MG63 (cell line): ENCODE measurements at places on chromosomes 12 and 14.
A peak's percentile ranks its signal among the peaks of the same experiment; 100 is the strongest.

DNA sequence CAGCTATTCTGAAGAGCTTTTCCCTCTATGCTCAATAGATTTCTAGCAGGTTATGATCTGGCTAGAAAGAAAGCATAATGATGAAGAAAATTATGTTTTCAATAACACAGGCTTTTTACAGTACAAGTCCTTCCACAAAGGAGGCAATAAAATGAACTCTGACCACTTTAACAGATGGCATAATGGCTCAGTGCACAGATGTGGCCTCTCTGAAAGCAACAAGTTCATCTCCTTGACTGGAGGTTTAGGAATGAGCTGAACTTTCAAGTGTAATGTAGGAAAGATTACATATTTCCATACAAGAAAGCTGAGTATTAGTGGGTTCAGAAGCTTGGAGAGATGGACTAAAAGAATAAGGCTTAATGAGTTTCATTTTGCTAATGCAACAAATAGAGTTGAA is 147.4 kb downstream of the EFCAB11 start:
- DNase-seq = no peak

GRCh38 chr14:105421723-105422615 is 2.3 kb downstream of the MTA1 start:
- DNase-seq = no peak

DNA sequence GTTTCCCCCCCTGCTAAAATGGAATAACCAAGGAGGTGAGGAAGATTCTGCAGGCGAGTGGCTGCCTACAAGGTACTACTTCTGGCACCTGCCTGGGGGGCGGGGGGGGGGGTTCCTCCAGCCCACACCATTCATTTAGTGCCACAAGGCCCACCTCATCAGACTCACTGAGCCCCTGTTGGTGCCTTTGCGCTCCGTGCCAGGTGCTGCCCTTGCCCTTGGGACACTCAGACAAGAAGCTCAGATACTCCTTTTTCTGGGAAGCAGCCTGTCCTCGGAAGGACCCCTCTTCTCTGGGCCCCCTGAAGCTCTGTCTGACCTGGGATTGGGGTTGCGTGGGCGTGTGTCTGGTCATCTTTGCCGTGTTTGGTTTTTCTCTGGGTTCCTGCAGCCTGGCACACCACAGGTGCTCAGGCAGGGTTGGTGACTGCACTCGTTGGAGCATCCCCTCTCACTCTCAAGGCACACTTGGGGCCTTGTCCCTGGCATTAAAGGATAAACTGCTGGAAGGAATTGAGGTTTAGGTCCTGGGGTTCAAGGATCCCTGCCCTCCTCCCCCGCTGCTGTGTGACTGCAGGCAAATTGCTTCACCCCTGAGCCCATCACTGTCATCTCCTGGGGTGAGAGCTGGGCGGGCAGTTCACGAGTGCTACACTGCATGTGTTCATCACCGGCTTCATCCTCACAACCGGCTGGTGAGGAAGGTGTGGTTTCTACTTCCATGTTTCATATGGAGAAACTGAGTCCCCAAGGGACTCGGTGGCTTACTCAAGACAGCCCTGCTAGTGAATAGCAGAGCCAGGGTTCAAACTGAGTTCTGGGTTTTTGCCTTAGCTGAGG is 16.9 kb downstream of the FAM222A start:
- DNase-seq = no peak

DNA sequence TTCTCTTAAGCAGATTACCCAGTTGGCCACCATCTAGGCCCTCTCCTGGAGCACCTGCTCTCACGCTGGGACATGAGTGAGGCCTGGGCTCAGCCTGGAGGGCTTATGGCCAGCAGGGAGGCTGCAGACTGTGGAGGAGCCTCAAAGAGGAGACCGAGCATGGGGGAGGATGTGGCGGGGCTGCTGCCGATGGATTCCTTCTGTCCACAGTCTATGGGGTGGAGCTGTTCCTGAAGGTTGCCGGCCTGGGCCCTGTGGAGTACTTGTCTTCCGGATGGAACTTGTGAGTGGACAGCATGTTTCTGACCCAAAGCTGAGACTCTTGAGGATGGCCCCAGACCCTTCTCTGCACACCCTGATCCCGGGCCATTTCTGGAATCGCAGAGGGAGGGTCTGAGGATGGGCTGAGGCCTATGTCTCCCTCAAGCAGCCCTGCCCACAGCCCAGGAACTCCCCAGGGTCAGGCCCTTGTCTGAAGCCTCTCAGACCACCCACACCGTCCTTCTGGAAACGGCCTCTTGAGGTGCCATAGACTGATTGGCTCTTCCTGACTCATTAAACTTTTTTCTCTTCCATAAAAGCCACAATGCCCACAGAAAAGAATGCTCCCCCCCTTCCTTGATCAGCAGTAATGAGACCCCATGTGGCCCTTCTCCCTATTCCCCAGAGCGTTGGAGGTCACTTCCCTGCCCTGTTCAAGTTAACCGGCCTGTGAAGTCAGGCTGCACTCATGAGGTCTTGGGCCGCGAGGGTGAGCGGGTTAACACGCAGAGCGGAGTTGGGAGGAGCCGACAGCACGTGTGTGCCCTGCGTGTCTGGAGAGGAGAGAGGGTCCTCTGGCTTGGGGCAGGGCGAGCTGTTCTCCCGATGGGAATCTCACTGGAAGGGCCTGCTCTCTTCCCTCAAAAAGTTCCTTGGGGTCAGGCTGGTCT is 49.0 kb downstream of the SLC8B1 start:
- no peak for DNase-seq

DNA sequence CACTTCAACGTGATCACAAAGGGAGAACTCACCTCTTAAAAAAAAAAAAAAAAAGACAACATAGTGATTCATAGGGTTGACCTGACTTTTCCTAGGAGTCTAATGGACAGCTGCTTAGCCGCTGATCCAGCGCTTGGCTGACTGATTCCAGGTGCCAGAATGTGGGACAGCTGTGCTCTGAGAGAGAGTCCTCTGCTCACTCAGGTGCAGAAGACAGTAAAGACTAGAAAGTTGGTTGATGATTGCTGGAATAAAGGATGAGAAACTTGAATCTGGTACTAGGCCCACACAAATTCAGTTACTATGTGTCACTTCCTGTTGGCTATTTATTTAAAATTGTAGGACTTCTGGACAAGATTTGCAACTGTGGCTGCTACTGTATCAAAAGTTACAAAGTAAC is 229.4 kb downstream of the CHST11 start:
- DNase-seq = no peak

GRCh38 chr12:49294804-49295081 is 204 bp upstream of the PRPH start:
- no peak for DNase-seq

DNA sequence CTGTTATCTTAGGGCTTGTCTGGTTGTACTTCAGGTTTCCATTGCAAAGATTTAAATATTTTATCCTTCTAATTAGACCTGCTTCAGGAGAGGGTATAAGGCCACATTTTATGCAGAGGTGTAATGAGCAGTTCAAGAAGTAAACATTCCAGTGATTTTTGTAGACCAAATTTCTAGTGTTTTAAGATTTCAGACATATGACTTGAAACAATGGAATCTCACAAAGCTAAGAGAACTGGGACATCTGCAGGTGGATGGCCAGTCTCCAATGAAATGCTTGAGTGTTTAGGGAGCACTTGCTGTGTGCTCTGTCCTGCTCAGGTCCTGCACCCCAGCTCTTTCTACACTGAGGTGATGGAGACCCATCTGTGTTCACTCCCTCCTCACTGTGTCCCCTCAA is 7.9 kb downstream of the C14orf132 start:
- DNase-seq = no peak

GRCh38 chr14:29444805-29445204 is 482.8 kb downstream of the PRKD1 start:
- DNase-seq = no peak

GRCh38 chr12:124764451-124764850 is 99.2 kb downstream of the SCARB1 start:
- DNase-seq = peak; percentile 20

DNA sequence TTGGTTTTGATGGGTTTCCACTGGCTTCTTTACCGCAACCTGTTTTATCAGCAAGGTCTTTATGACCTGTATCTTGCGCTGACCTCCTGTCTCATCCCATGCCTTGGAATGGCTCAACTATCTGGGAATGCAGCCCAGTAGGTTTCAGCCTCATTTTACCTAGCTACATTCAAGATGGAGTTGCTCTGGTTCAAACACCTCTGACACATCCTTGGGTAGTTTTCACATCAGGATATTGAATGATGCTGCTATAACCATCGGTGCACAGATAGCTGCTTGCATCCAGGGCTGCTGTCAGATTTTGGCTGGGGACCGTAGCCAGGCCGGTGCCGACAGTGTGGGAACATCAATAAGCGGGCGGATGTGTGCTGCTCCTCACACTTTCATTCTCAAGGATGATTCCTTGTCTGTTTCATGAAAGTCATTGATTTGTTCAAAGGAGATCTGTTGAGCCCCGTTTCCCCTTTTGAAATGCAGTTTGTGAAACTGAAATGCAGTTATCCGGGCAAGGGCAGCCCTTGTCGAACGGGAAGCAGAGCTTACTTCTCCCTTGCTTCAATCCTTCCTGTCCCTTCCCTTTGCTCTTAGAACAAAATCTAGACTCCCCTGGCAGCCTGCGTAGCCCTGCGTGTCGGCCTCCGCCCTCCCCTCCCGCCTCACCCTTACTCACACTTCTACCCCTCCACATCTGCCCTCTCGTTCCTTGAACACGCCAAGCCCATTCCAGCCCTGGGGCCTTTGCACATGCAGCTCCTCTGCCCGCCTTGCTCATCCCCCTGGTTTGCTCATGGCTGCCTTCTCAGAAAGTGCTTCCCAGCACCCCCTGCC is 49.2 kb upstream of the NCOR2 start:
- DNase-seq = no peak

DNA sequence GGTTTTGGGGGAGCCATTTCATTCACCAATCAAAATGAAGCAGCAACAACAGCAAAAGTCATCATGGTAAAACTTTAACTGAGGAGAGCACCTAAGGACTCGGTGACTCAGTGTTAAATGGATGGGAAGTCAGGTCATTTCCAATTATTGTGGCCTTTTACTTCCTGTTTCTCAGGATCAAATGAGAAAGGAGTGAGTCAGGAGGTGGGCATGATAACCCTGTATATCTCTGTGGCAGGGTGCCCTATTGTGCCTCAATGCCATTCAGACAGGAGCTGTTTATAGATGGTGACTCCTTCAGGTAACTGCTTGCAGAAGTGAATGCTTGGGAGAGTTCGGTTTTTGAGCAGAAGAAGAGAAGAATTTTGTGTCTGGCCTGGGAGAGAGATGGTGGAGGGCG is 135.5 kb upstream of the CPM start:
- no peak for DNase-seq

- no peak for DNase-seq
These were observed 341.6 kb upstream of the FKBP4 start for GRCh38 chr12:2453076-2453760.

DNA sequence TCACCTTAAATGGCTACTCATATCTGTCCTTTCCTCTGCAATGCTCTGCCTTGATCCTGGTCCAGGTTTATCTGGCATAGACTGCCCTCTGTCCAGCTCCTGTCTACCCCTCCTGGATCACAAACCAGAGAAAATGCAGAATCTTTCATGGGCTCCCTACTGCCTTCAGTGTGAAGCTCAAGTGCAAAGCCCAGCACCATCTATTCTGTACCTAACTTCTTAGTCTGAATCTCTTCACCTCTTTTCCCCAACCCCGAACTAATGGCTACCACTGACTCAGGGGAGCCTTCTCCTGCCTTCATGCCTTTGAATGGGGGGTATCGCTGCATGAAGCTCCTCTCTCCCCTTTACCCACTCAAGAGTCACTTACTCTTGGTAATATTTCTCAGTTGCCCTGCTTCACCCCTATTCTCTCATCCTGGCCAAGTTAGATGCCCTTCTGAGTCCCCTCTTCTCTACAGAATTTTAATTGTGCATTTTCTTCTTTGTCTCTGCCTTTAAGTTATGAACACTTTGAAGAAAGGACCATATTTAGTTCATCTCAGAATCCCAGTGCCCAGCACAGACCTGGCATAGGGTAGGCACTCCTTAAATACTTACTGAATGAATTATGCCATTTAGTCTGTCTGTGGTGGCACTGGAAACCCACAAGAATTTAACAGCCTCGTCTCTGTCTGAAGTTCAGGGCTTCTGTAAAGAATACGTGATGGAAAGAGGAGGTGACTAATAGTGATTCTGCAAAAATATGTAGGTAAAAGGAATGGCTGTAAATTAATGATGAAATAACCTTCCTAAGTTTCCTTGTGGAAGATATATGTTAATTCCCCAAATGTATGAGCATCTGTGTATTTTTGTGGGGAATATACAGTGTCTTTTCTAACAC is 191.3 kb upstream of the AMIGO2 start:
- DNase-seq = peak; percentile 73

DNA sequence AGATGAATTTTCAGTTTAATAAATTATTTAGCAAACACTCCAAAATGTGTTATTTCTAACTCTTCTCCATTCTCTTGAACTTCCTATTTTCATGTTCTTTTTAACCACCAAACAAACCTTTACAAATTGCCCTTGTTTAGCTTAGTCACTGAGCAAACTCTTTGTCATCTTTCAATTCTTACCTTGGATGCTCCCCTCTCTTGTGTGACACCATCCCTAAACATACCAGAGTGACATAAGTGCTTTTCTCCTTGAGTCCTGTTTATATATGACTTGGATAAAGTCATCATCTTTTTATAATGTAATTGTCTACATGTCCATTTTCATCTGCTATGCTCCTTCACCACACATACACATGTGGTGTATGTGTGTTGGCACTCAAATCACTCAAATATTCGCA is 3.4 kb upstream of the TMEM19 start:
- no peak for DNase-seq
